AG08396 (cell line): ENCODE measurements at places on chromosomes 4 and X.
A peak's percentile ranks its signal among the peaks of the same experiment; 100 is the strongest.

DNA sequence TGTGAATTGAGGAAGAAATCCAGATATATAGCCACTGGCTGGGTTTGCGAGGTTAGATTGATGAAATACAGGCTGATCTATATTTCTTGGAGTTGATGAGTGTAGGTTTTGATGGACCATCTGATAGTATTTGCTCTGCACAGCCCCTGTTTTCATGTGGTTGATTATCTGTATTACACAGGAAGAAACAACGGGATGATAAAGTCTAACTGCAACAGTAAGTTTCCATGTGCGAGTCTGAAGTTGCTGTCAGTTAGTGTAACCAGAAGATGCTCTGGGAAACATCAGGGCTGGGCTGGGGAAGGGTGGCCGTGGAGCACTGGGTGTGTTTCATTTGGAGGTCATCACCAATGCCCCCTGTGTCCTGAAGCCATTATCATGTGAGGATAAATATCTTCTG, 148.4 kb upstream of the SFRP2 start:
- no peak for DNase-seq

- DNase-seq = no peak
Measured at GRCh38 chr4:7226439-7226838, 34.1 kb downstream of the SORCS2 start.

GRCh38 chr4:86334020-86334750, 25.7 kb downstream of the MAPK10 start:
- no peak for DNase-seq

GRCh38 chr4:148068065-148068911, 336.4 kb downstream of the ARHGAP10 start:
- DNase-seq = no peak

GRCh38 chrX:19549838-19550237, 34.5 kb upstream of the MAP3K15 start:
- DNase-seq = no peak

DNA sequence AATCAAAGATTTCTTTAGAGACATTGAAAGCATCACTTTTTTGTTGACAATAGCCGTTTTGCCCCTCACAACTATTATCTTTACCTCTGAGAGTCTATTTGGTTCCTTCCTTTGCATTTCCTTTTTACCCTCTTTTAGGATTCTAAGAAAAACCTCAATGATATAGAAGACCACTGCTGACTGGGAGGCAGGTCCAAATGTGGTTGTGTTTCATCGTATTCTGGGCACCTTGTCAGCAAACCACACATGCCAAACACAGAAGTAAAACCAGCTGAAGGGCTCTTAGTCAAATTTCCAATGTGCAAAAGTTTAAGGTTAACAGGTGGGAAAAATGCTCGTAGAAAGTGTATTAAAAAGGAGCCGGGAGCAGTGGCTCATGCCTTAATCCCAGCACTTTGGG, 5.1 kb upstream of the PRMT9 start:
- no peak for DNase-seq

DNA sequence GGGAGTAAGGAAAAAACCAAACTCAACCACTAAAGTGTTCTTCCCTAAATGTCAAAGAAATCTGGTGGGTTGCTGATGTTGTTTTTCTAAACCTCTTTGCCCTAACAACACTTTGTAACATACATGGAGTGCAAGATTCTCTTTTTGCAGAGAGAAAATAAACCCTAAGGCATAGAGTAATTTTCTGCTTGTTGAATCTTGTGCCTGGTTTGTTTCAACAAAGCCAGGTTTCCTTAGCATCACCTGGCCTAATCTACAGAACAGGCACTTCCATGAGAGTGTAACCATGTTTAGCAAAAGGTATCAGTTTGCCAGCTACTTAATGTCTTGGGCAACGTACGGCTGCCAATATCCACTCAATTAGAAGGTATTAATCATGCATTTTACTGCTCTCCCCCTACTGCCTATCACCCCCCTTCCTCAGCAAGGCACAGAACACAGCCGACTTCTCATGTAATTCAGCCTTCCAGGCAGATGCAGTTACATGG, 219.2 kb downstream of the MAML3 start:
- DNase-seq = no peak

GRCh38 chr4:142850478-142850877, 4.4 kb upstream of the INPP4B start:
- no peak for DNase-seq

- DNase-seq = no peak
Measured at GRCh38 chr4:42554072-42554471, 102.8 kb downstream of the ATP8A1 start.

DNA sequence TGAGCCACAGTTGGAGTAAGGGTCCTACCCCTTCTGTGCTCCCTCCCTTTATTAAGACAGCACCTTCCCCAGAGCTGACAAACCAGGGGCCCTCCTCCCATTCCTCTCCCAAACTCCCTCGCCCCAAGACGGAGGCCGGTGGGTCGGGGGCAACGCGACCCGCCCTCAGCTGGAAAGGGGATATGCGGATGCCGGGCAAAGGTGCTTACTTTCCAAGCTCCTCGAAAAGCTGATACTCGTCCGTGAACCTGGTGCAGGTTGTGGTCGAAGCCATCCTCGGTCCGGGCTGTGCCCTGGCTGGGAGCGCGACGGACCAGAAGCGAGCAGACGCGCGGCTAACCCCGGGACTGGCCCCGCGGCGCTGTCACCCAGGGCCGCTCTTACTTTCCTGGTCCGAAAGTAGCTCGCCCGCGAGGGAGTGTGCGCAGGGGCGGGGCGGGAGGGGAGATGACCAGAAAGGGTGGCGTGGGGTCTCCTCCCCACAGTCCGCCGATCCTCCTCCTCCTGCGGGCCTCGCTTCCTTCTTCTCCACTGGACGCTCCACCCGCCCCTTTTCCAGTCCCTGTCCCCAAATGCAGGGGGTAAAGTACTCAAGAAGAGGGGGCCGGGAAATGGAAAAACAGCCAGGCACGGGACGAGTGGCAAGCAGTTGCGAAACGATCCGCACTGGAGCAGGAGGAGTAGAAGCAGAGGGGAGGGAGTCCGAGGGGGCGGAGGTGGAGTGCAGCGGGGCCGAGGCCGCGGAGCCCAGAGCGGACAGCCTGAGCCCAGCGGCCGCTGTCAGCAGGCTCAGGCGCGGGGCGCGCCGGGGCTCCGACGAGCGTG, 531 bp downstream of the CAMK2D start:
- peak; percentile 79 for DNase-seq

DNA sequence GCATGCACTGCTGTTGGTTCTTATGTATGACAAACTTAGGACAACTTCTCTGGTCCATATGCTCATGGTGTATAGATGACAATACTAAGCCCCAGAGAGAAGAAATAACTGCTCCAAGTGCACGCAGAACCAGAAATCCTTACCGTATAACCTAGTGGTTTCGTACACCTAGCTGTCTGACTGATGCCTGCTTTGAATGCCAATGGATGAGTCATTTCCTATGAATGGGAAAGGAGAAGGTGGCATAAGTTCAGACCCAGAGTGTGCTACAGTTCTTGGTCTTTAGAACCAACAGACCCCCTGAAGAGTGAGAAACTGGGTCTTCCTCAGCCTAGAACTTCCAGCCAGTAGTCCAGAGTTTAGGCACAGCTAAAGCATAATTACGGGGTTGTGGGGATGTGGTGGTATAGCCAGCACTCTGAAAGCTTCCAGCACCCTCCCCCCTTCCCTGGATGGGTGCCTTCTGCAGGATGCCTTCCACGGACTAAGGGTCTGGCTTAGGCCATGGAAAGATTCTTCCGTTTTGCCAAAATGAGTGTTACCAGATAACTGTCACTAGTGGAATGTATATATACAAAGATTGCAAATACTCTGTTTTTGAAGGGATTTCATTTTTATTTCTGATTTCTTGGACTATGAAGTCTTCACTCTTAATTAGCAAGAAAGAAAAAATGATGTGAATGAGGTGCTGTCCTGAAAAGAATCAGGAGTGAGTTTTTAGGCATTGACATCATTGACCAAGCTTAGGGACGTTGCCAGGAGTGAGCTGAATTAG, 84.6 kb upstream of the PACRGL start:
- DNase-seq = no peak

- no peak for DNase-seq
Measured at GRCh38 chr4:98125585-98125984, 17.7 kb downstream of the STPG2 start.

GRCh38 chrX:72663737-72664136, 50.4 kb downstream of the PHKA1 start:
- no peak for DNase-seq

DNA sequence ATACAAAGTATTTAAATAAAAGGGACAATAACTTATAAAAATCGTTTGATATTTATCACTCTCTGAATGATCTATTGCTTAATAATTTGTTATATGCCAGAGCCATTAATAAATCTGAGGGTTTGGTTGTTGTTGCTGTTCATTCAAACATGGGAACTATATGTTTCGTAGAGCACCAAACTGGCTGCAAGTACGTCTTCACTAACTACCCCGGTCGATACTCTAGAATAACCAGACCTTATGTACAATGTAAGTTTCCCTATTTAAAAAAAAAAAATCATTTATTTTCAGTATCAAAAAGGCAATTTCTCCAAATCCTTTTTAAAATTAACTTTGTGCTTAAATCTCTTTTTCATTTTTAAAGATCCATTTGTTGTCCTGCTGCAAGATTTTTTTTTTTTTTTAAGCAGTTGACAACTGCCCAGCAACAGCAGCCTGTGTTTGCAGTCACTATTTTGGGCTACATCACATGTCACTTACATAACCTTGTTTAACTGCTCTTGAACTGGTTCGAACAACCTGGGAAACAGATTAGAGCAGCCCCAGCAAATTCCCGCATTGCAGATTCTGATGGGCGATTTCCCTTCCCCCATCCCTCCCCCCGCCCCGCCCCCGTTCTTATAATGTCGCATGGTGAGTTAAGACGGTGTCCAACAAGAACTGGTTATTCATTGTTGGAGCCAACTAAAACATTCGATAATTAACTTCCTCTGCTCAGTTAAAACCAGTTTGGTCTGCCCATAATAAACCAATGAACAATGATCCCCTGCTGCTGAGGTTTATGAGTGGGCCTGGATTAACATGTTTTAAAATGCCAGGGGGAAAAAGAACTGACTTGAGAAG, 238.9 kb downstream of the NR3C2 start:
- DNase-seq = no peak

DNA sequence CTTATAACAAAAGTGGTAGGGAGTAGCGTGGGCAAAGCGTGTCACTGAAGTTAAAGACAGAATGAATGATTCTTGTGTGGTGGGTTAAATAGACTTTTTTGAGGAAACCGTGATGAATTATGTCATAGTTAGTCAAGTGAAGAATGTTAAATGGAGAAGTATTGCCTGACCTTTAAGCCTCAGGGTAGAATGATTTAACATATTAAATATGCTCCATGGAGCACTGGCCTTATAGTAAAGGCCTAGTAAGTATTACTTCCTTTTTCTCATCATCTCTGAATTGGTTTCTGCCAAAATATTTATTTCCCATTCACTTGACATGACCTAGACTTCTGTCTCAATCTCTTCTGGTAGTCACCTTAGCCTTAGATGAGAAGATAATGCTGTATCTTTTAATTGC, 23.7 kb downstream of the MAGEB1 start:
- DNase-seq = no peak

- DNase-seq = no peak
Measured at GRCh38 chr4:119529788-119530187, 98.8 kb downstream of the PDE5A start.

GRCh38 chr4:45199736-45200135, 473.4 kb upstream of the GNPDA2 start:
- no peak for DNase-seq

DNA sequence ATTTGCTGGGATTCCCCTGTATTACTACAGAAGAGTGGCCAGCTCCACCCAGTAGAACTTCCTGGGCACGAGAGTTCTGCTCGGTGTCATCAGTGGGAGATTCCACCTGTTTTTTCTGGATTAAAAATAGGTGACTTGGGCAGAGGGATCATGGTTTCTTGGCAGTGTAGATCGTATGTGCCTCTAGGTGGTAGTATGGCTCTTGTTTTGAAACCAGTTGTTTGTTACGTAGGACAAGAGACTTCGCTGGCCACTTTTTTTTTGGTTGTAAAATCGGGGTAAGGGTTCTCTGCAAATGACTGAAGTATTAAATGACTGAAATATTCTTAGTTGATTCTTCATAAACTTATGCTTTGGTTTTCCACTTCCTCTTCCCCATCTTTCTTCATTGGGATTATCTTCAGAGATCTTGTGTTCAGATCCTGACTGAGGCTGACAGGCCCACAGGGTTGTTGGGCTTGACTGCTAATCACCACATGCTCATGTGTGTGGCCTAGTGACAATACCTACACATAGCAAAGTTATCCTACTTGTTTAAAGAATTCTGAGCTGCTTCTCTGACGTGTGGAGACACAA, 43.8 kb upstream of the WDR1 start:
- no peak for DNase-seq

DNA sequence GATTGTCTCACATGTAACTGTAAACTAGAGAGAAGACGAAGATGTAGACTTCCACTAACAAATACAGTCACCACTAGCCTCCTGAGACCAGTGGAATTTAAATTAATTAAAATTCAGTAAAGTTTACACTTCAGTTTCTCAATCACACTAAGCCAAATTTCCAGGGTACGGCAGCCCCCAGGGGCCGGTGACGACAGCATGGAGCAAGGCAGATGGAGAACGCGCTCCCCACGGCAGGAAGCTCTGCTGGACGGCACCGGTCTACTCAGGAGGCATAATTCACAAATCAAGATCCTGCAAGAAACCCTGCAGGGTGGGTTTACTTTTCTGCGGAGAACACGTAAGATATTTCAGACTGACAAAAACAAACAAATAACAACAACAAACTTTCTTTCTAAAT, 80.7 kb downstream of the FAT1 start:
- DNase-seq = no peak

- no peak for DNase-seq
Measured at GRCh38 chr4:165209796-165210195, 2.4 kb downstream of the KLHL2 start.

DNA sequence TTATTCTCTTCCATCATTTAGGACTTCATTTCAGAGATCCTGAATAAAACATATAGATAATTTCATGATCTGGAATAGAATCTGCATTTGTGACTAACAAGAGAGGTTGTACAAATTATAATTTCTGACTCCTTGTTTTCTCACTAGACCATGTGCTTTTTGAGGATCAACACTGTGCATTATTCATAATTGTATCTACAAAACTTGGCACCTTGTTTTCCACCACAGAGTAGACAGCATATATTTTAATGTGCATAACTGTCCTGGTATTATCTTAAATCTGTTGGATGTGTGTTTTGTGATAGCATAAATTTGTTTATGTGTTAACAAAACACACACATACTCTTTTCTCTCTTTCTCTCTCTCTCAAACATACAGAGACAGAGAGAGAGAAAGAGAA, 514.9 kb upstream of the GALNT7 start:
- no peak for DNase-seq

- DNase-seq = no peak
Measured at GRCh38 chrX:103889216-103889615, 57.2 kb upstream of the RAB9B start.

GRCh38 chr4:139915037-139915436, 238.9 kb downstream of the MAML3 start:
- no peak for DNase-seq

GRCh38 chr4:6267573-6267972, 2.1 kb upstream of the WFS1 start:
- no peak for DNase-seq
